ENCODE measurements at places on chromosomes 6 and 20.

- DNase-seq, result no peak
Measured at GRCh38 chr6:8181160-8181881, 79.0 kb upstream of the EEF1E1 start.

DNA sequence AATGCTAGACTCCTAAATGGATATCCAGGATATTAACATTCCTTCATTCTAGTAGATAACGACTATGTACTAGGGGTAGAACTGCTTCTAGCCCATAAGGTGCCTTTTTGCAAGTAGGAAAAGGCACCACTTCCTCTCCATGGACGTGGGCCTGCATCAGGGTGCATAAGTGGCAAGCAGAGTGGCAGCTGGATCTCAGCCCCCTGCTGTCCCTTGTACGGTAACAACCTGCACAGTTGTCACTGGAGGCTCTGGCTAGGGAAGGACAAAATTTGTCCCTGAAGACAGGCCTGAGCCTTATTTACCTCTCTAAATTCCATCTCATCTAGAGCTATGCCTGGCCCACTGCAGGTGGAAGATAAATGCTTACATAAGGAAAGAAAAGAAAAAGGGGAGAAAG lies 42.5 kb upstream of the SAYSD1 start:
- DNase-seq, result no peak

DNA sequence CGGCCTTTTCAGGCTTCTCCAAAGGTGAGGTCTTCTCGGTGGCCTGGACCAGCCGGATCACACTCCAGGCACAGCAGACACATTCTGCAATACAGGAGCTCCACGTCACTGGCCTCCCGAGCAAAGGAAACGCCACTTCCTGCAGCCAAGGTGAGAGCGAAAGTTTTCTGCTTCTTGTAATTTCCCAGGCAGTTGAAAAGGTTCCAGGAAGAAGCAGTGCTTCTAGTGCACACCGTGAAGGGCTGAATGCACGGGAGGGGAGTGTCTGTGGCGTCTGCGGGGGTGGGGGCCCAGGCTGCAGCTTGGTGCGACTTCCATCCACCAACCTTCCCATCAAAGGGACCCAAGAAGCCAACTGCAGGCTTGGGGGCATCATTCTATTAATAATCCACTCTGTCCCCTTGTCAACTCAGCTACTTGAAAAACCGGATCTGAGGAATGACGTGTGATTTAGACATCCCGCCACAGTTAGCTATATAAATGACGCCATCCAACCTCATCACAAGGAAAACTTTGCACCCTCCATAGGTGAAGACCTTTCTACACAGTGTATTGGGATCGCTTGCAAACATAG lies 61.1 kb downstream of the NFATC2 start:
- peak; percentile 28 for DNase-seq

- no peak for DNase-seq
Measured at GRCh38 chr6:129041563-129041962, 158.6 kb downstream of the LAMA2 start.

DNA sequence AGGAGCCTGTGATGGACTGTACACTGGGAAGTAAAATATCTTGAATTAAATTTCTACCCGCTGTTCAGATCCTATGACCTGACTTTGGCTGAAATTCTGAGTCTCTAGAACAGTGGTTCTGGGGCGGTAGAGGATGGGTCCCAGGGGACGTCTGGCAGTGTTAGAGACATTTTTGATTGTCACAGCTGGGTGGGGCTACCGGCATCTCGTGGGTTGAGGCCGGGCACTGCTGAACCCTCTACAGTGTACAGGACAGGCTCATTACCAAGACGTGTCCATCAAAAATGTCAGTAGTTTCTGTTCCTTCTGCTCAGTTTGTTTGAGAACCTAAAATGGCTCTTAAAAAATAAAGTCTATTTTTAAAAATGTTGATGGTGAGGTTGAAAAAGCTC lies 11.5 kb upstream of the RPS6KA2 start:
- no peak for DNase-seq

DNA sequence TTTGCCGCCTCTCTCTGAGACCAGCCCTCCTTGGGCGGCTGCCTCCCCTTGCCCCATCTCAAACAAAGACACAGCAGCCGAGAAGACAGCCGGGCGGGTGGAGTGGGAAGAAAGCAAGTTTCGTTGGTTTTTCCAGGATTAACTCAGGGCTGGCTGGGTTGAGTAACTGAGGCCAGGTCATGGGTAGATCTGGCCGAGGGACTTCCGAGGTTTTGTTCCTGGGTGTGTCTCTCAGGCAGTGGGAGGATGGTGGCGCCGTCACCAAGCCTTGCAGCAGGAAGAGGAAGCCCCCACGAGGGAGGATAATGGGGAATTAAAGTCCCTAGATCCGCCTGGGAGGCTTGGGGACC lies 167.2 kb downstream of the TTLL2 start:
- DNase-seq, result no peak

GRCh38 chr20:10558635-10559187 lies 115.1 kb downstream of the JAG1 start:
- DNase-seq, result peak; percentile 5

- no peak for DNase-seq
Measured at GRCh38 chr6:44275749-44276648, 5.7 kb downstream of the TMEM151B start.

- DNase-seq, result no peak
Measured at GRCh38 chr20:33654680-33655161, 7.4 kb upstream of the C20orf144 start.

DNA sequence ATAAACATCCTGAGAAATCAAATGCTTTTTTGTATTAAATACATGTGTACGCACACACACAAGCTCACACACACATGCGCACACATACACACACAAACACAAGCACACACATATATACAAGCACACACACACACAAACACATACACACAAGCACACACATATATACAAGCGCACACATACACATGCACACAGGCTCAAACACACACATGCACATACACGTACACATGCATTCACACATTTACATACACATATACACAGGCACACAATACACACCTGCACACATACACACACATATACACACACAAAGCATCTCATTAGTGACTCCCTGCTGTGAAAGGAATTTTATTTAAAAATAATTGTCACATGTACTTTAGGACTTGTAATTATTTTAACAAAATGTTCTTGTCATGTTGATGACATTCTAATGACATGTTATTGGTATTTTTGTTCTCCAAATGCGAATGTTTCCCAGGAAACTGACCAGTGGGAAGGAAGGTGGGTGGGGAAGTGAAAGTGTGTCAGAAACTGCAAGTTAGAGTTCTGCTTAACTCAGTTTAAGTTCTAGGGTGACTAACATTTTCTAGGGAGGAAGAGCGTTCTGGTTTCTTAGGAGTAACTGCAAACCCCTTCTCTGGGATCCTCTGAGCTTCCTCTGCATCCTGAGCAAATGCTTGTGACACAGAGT lies 113.9 kb upstream of the ZNF217 start:
- DNase-seq, result no peak

GRCh38 chr6:122416825-122417224 lies 17.4 kb downstream of the HSF2 start:
- DNase-seq, result no peak

DNA sequence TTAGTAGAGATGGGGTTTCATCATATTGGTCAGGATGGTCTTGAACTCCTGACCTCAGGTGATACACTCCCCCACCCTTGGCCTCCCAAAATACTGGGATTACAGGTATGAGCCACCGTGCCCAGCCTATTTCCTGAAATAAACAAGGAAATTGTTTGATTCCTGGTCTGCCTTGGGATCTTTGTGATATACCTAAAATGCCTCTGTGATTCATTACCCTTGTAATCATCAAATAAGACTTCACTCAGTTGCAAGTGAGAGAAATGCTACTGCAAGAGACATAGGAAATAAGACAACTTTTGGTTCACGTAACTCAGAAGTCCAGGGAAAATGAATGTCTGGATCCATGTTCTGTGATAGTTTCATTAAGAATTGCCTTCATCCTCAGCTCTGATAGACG lies 173.2 kb upstream of the MARCKS start:
- no peak for DNase-seq

DNA sequence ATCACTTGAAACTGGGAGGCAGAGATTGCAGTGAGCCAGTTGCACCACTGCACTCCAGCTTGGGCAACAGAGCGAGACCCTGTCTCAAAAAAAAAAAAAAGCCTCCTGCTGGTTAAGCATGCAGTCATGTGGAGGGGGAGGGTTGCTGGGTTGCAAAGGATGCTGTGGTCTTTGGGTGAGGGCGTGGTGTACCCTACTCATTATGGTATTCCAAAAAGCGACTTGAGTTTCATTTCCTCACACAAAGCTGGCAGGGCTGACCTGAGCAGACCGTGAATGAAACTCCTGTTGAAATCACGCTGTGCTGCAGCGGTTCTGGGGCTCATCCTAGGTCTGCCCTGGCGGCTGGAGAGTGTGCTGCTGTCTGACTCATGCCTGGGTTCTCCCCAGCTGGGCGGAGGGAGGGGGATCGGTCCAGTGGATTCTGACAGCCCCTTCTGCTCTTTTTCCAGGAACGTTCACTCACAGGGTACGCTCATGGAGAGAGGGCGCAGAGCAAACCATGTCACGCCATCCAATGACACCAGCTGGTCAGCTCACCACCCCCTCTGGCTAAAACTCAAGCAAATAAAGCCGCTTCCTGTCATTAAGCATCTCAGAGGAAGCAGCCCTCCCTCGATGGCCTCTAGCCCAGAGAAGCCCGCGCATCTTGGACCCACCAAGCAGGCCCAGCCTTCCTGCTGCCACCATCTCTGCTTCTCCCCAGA lies 166.2 kb downstream of the SCML4 start:
- DNase-seq, result no peak

Data from stimulated activated CD4-positive, alpha-beta T cell treated with anti-CD3 and anti-CD28 coated beads, TNF-alpha, amount 100 ng/mL, for 24 hours (primary cell).